ENCODE measurements at places on chromosomes 1 and 21. TPM values are rescaled to one million over a fixed set of nuclear protein-coding genes. Genes with fewer than 3 reads are reported as not detected.

GRCh38 chr1:200415227-200415626 is 5.4 kb upstream of the ZNF281 start:
- no peak for DNase-seq

DNA sequence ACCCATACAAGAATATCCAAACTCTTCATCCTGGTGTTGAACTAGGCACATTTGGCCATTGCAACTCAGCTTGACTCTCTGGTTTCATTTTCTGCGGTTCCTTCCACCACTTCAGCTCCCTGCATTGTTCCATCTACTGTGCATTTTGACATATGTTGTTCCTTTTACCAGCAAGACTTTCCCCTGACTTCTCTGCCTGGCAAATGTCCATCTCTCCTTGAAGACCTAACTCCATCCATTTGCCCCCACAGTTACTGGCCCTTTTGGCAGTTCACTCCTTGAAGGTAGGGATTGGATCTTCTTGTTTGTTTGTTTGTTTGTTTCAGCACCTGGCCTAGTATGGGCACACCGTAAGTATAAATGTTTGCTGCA is 8.7 kb downstream of the PADI2 start:
- no peak for DNase-seq

DNA sequence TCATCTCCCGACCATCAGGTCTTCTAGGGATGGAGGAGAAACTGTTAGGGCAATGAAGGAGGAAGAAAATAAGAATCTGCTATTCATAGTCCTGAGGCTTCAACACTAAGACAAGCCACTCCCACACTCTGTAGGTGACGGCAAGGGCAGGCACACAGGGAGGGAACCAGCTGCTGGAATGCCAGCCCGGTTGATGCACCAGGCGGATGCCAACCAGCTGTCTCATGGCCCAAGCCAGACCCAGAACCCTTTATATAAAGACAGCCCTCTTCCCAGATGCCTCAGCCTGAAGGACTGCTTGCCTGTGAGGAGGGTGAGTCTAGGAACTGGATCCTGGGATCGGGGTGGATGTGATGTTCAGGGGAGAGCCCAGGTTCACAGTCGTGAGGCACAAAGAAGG is at the start of gene KPRP:
Gene KPRP (plus strand): TSS at position 279 of the 400 bp plus-strand sequence. CDS start 1,564 bp downstream, outside the sequence.
- no peak for DNase-seq

- no peak for DNase-seq
These were observed 57.2 kb downstream of the EYA3 start for GRCh38 chr1:28031173-28031572.

DNA sequence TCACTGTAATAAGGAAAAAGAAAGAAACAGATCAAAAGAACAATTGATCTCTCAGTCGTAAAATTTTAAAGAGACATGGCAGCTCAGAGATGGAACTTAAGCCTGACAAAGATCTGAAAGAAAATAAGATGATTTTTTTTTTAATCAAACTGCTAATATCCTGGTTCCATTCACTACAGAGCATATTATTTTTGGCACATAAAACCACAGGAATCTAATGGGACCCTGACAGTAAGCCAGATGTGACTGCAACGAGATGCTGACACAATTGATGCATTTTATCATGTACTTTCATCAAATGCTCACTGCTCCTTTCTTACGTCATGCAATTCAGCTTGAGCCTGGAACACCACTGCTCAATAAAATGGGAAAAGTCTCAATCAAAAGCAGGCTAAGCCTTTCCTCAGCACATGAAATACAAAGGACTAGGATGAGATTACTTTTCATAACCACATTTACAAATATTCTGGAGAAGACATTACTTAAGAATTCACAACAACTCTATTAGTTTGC is 16.6 kb downstream of the GPATCH2 start:
- no peak for DNase-seq

Gene RCSD1
- total RNA-seq = 18.3 TPM

Gene ADGRB2
- 3.2 TPM for total RNA-seq

DNA sequence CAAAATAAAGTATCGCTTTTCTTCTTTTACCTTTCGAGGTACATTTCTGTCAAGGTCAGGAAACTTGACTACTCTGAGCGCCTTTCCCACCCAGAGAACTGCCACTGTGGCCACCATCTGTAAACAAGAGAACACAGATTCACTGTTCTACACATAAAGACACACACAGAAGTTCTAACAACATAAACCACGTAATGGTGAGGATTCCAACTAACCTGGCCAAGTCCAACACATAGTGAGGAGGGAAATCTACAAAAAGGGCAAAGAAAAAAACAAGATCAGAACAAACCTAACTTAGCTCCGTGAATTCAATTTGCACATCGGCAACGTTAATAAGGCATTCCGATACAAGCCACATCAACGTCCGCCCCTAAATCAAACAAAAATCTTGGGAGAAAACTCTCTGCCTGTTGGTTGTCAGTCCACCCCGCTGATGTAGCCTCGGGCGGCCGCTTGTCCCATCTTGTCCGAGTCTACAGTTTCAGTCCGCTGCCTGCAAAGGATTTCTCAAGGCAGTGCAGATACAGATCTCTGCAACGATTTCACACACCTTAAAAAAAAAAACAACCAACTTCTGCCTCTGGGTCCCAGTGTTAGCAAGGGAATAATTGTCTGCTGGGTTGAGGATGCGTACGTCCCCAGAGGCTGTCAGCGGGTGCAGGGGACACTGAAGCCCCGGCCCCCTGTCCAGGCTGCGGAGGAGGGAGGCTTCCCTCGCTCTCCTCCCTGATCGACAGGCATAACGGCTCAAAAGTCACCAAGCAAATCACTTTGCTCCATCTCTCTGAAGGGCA is 1.0 kb downstream of the SLC35D1 start:
- peak; percentile 77 for DNase-seq

Gene ALG6
- total RNA-seq = 11.2 TPM

DNA sequence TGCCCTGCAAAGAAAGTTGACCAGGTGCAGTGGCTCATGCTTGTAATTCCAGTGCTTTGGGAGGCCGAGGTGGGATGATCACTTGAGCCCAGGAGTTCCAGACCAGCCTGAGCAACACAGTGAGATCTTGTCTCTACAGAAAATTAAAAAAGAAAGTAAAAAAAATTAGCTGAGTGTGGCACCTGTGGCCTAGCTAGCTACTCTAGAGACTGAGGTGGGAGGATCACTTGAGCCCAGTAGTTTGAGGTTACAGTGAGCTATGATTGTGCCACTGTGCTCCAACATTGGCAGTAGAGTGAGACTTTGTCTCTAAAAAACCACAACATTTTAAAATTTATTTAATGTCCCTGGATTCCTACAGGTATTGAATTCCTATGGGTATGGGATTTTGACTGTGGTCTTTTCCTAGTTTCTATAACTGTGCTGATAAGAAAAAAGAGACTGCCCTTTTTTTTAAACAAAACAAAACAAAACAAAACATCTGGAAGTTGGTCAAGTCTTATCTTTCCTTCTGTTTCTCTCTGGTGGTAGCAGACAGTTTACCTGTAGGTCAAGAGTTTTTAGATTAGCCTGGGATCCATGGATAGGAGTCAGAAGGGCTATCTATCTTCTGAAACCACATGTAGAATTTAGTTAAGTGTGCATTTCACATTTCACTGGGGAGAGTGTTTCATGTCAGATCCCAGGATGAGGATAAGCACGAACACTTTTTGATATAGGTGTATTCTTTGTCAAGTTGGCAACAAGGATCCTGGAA is 18.8 kb downstream of the UCK2 start:
- no peak for DNase-seq

Measured in kidney (tissue), 22 donors.